Gastroesophageal sphincter (tissue), 4 donors: ENCODE measurements at places on chromosomes 12 and 14. TPM values are rescaled to one million over a fixed set of nuclear protein-coding genes. Genes with fewer than 3 reads are reported as not detected.
A peak's percentile ranks its signal among the peaks of the same experiment; 100 is the strongest.

Gene ABCD2
- 1.5 TPM for total RNA-seq

Gene CACNA2D4
- 3.2 TPM for total RNA-seq

Gene B4GALNT1
- 2.3 TPM for total RNA-seq

Gene HOXC13
- not detected for total RNA-seq

Gene FKBP3
- 32.6 TPM for total RNA-seq

Gene CMA1
- 9.8 TPM for total RNA-seq

Gene LHX5
- total RNA-seq = not detected

Gene MEG3
- total RNA-seq = 59.0 TPM

Gene RHOF
- total RNA-seq = 12.0 TPM

Gene RHEBL1
- total RNA-seq = 0.35 TPM

Gene OAS1
- 17.0 TPM for total RNA-seq

Gene RAD52
- total RNA-seq = 14.4 TPM

Gene OR4K14
- not detected for total RNA-seq

GRCh38 chr12:61254225-61254624, 1006.0 kb upstream of the USP15 start:
- ATAC-seq = no peak

- ATAC-seq = no peak
Observed at GRCh38 chr14:73168274-73168673, 32.0 kb downstream of the PSEN1 start.

DNA sequence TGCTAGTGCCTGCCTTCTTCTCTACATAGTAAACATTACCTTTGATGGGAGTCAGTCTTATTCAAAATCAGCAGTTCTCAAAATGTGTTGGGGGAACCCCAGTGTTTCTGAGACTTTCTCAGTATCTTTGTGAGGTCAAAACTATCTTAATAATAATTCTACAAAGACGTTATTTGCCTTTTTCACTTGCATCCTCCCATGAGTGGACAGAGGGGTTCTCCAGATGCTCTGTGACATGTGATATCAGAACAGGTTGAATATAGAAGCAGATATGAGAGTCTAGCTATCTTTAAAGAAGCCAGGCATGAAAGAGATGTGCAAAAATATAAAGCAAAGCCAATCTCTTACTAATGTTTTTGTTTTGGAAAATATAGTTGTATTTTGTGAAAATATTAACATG, 144.7 kb downstream of the KTN1 start:
- no peak for ATAC-seq

DNA sequence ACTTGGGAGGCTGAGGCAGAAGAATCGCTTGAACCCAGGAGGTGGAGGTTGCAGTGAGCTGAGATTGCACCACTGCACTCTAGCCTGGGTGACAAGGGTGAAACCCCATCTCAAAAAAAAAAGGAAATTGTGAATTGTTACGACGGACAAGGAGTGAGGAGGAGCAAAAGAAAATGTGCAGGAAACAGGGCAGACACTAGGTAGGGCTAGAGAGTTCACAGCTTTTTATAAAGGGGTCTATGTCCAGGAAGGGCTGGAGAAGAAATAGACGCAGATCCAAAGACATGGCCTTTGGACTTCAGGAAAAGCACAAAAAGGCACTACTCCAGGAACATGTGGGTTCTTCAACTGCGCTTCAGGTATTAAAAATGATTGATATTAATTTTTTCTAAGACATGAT, 34.4 kb downstream of the ATG14 start:
- ATAC-seq = no peak

GRCh38 chr14:77148510-77149231, 7.1 kb upstream of the ZDHHC22 start:
- no peak for ATAC-seq

DNA sequence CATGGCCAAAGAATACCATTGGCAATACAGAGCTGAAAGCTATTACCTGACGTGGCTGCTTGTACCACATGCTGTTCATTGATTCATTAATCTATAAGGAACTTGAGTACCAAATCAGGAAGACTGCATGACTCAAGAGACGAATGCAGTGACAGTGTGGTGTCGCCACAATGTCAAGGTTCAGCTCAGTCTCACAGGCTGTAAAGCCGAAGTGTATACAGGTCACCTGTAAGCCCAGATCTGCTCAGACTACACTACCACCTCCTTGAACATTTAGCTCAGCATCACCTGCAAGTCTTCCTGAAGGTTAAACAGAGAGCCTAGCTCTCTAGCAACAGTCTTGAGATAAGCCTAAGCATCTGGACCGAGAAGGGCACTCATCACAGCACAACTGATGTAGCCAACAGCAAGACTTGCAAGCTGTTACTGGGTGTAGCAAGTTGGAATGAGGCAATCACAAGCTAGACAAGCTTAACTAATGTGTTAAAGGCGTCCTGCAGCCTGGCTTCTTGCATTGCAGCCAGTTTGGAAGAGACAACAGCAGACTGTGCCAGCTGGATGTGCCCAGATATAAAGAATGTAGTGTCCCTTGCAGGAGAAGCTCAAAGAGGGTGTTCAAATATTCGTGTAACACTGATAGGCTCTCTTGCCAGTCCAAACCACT, 21.0 kb downstream of the TMTC1 start:
- ATAC-seq = peak; percentile 88

- ATAC-seq = no peak
Observed at GRCh38 chr12:1369938-1370500, 224.4 kb downstream of the FBXL14 start.

- no peak for ATAC-seq
Observed at GRCh38 chr14:102238131-102238530, 66.8 kb downstream of the MOK start.

- ATAC-seq = no peak
Observed at GRCh38 chr14:93619176-93619793, 169.0 kb downstream of the PRIMA1 start.

- ATAC-seq = peak; percentile 75
Observed at GRCh38 chr12:64039281-64039871, 182.7 kb downstream of the KICS2 start.

DNA sequence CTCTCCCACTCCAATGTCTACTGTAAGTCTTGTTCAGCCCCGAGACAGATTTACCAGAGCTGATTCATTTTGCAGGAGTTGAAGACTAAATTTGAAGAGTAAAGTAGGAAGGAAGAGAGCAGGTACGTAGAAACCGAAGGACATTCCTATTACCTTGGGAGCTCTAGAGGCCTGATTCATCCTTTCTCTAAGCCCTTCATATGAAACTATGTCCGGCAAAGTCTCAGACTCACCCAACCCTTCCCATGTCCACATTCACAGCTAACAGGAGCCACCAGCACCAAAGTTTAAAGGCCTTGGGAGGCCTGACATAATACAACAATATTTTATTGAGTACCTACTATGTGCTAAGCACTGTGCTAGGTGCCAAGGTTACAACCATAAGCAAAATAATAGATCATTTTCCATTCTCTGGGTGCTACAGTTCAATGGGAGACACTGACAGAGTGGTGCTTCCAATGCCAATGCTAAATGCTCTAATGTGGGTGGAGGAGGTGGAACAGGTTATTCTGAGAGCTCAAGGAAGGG, 86.6 kb downstream of the PHLDA1 start:
- ATAC-seq = no peak

- no peak for ATAC-seq
Observed at GRCh38 chr12:124676714-124677462, 109.5 kb upstream of the NCOR2 start.

DNA sequence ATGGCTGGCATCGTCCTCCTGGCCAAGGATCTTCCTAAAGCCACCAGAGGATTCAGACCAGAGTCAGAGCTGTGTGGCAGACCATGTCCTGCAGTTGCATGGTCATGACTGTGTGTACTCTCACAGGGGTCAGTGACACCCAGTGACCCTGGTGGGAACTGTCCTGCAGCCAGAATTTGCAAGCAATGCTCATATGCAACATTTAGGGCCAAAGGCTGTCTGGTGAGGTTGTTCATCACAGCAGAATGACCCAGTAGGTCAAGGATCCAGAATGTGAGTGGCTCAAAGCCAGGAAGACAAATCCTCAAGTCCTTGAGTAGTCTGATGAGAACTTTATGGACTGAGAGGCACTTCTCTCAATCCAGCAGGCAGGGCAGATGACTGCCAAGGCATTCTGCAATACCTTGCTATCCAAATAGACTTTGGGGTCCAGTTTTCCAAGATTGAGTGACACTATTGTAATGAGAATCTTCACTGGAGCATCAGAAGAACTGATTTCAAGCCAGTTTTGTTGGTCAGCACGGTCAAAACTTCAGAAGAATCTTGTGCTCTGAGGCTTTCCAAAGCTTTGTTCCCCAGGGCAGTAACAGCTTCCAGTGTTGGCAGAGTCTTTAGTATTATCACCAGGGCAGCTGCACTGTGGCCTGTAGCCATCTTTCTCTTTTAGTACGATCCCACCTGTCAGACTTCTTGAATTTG, 122.0 kb downstream of the PTCSC3 start:
- no peak for ATAC-seq

DNA sequence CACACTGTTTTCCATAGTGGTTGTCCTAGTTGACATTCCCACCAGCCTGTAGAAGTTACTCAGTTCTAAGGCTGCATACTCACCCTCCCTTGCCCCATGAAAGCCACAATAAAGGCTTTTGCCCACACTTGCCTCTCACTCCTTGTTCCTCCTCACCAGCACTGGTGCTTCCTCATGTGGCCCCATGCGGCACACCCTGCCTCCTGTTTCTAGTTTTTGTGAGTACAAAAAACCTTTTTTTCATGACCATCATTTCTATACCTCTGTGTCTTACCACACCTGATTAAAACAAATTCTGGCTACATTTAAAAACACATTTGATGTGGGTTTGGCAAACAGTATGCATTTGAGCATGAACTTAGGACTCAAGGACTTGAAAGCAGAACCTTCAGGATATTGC, 40.7 kb upstream of the RIN3 start:
- no peak for ATAC-seq

DNA sequence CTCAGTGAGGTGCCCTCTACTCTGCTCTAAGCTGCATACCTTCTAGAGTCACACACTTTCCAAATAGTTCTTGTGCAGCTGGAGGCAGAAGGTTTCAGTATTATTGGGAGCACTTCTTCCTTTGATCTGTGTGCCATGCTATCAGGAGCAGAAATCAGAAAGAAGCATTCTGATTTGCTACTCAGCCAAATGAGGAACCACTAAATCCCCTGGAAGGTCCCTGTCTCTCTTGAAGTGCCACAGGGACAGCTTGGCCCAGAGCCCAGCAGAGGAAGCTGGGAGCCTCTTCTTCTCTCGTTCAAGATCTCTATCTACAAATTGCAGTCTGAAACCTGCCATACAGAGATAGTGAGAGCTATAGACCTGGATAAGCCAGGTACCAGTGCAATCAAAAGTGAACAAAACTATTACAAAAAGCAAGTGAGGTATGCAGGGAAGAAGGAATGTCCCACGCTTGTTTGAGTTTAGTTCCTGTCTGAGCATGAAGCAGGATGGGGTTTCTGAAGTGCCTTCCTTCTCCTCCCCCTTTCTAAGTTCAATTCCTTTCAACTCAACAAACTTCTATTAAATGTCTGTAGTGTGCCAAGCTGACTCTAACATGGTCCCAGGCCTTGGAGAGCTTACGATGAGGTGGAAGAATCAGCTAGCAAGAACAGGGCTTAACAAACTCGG, 100.9 kb upstream of the PARP11 start:
- ATAC-seq = no peak

DNA sequence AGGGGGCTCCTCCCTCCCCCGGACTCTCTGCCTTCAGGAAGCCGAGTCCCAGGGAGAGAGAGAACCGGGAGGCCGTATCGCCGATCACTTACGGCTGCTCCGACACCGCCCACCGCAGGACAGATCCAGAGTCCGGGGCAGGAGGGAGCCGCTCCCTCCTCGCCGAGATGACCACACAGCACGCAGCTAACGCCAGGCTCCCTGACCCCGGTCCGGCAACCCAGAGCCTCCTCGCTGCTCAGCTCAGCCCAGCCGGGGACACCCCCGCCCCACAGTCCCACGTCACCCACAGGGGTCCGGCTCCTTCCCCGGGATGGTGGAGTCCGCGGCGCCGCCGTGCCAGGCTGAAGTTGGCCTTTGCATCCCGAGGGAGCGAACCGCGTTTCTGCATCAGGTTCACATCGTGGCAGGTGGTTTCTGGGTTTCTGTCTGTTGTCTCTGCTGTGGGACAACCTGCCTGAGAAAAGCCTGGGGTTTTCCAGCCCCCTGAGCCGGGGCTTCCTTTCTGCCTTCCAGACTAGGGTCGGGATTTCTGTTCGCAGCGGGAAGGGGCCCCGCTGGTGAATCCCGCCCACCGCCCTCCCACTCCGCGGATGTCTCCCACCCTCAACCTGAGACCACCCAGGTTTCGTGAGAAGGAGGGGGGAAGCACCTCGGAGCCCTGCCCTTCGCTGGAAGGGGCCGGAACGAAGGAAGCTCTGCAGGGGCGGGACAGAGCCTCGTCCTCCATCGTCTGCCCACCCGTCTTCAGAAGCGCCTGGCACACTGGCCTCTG, 61.2 kb downstream of the NOC4L start:
- peak; percentile 52 for ATAC-seq

DNA sequence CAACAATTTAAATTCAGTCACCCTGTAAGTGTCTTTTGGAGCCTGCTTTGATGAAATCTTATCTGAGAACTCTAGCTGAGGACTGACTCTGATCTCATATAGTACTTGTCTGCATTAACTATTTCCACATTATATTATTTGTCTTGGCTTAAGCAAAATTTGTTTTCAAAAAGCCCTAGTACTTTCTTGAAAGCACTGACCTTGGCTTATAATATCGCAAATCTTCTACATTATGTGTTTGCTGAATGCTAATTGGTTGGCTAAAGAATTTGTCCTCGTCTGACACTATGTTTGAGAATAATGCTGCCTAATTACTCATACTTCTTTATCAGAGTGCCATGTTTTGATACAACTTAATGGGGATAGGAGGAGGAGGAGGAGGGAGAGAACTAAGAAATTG, 46.9 kb upstream of the FLRT2 start:
- no peak for ATAC-seq

GRCh38 chr14:73264885-73265720, 27.8 kb downstream of the PAPLN start:
- ATAC-seq = no peak

DNA sequence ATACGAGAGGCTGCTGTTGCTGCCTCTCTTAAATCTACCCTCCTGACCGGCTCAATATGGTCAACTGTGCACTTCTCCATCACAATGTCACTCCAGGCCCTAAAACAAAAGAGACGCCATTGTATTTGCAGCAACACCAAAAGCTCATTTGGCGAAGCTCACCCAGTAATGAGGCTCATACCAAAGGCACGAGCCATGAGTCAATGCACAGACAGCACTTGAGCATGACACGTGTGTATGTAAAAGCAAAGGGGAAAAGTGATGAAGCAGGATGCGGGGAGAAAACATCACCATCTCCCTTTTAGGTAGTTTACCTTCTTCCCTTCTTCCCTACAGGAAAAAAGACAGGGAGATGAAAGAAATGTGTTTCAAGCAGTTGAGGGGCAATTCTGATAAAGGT, 150.3 kb downstream of the FOXN3 start:
- ATAC-seq = no peak

DNA sequence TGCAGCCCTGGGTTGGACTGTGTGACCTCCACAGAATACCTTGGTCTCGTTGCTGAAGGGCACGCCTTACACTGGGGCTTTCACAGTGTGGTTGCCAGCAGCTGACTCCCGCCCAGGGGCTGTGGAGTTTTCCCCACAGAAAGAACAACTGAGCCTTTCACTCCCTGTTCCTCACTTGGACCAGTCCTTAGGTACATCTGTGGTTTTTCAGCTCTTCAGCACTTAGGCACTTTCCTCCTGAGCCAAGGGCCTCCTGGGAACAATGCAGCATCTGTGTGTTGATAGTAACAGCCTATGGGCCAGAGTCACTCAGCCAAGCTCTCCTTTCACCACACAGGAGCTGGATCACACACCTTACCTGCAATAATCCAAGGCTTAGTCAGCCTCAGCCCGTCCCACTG, 25.0 kb downstream of the ERP27 start:
- ATAC-seq = peak; percentile 36

- ATAC-seq = no peak
Observed at GRCh38 chr12:98727196-98727595, 82.1 kb downstream of the APAF1 start.

GRCh38 chr14:84288781-84289180, 1241.2 kb upstream of the FLRT2 start:
- ATAC-seq = no peak
